ENCODE measurements at places on chromosomes 12 and 14.

- DNase-seq = no peak
These were observed 20.5 kb downstream of the OR8S1 start for GRCh38 chr12:48545833-48546469.

DNA sequence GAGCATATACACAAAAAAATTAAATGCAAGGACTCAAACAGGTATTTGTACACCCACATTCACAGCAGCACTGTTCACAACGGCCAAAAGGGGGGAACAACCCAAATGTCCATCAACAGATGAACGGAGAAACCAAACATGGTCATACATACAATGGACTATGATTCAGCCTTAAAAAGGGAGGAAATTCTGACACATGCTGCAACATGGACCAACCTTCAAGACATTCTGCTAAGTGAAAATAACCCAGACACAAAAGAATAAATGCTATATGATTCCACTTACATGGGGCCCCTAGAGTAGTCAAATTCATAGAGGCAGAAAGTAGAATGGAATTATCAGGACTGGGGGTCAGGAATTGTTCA, 29.5 kb downstream of the ACTN1 start:
- no peak for DNase-seq

DNA sequence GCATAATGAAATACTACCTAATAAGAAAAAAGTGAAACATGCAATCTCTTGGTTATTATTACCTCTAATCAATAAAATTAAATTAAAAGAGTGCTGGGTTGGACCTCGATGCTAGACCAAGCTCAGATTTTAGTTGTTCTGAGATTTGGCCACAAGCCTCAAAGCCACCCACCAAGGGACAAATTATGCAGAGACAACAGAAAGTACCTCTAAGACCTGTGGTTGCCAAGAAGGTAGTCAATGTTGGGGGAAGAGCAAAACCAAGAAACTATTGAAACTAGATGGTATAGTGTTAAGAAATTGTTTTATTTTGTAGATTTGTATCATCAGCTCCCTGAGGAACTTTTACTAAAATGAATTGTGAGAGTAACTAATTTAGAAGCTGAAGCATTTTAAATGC, 43.8 kb upstream of the ARID2 start:
- no peak for DNase-seq

- DNase-seq = no peak
These were observed 2.1 kb downstream of the ATP2A2 start for GRCh38 chr12:110282956-110283817.

DNA sequence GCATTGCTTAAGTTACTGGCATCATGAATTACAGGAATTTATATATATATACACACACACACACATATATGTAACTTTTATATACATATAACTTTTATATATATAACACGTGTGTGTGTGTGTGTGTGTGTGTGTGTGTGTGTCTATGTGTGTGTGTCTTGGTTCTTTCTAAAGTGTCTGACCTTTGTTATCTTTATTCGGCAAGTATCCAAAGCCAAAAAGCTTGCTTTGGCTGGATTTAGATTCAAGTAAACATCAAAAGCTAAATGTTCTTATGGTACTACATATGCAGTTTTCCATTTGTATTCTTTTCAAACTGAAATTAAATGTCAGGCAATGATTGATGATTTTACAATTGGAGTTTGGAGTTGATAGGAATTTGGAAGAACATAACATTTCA, 69.9 kb downstream of the SLC16A7 start:
- no peak for DNase-seq

- DNase-seq = peak; percentile 24
These were observed 463.2 kb upstream of the MGAT4C start for GRCh38 chr12:86719381-86719780.

- DNase-seq = no peak
These were observed 113.5 kb upstream of the PCED1B start for GRCh38 chr12:46965880-46966279.

DNA sequence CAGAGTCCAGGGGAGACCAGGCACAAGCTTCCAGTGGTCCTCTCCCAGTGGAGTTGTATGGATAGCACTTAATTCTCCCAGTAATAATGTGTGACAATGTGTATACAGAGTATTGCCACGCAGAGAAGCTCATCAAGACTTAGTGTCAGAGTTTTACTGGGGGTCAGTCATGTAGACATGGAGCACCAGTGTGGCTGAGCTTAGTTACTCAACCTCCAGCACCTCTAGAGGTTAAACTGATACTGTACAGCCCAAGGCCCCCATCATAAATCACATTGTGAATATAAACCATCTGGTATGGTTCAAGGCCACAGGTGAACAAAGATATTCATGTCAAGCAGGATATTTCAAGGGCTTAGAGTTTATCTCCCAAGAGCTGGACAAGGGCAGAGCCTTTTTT, 378.1 kb upstream of the TMPO start:
- no peak for DNase-seq

DNA sequence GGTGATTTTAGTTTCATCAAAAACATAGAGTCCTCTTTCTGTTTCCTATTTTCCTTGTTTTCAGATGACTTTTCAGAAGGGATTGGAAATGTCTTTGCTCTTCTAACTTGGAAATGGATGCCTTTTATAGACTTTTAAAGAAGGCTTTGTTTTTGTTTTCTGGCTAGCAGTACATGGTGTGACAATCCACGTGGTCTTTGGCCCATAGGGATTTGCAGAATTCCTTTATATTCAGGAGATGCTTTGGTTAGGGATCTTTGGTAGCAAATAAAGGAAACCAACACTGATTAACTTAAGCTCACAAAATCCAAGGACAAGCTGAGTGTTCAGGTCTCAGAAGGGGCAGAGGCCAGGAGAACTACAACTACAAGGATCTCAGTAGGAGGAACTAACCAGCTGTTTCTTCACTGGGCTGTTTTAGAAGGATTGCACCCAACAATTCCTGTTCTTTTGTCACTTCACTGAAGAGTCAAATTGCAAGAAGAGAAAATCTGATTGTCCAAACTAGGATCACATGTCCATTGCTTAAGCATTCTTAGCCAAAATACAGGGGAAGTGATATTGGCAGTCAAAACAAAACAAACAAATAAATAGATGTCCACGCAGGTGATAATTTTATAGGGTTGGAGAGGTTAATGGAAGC, 58.6 kb upstream of the MANSC4 start:
- DNase-seq = no peak

- DNase-seq = no peak
These were observed 21.2 kb upstream of the ELK3 start for GRCh38 chr12:96172981-96173380.

DNA sequence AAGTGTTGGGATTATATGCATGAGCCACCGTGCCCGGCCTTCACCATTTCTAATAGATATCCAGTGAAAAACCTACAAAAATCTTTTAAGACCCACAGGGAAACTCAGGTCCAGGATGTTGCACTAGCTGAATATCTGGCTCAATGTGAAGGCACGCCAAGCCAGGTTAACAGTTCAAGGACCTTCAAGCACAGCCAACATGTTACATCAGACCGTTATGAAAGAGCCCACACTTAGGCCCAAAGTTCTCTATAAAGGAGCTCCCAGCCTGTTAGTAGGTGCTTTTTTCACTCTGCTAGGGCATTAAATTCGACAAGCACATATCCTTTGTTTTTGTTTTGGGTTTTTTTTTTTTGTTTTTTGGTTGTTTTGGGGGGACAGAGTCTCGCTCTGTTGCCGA, 69.0 kb downstream of the OTX2 start:
- no peak for DNase-seq

DNA sequence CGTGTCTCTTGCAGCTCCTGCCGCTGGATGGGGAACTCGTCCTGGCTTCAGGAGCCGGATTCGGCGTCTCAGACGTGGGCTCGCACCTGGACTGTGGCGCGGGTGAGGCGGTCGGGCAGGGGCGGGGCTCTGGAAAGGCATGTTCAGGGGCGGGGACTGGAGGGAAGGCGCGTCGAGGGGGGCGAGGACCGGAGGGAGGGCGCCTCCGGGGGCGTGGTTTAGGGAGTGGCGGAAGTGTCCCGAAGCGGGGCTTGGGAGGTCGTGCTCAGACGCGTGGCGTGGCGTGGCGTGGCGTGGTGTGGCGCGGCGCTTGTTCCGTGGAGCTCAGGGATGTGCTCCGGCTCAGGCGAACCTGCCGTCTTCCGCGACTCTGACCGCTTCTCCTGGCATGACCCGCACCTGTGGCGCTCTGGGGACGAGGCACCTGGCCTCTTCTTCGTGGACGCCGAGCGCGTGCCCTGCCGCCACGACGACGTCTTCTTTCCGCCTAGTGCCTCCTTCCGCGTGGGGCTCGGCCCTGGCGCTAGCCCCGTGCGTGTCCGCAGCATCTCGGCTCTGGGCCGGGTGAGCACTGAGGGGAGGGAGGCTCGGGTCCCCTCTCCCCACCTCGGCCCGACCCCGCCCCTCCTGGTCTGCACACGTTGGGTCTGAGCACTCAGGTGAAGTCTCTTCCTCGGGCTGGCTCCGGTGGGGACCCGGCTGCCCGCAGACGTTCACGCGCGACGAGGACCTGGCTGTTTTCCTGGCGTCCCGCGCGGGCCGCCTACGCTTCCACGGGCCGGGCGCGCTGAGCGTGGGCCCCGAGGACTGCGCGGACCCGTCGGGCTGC, 6.2 kb downstream of the AMN start:
- no peak for DNase-seq

DNA sequence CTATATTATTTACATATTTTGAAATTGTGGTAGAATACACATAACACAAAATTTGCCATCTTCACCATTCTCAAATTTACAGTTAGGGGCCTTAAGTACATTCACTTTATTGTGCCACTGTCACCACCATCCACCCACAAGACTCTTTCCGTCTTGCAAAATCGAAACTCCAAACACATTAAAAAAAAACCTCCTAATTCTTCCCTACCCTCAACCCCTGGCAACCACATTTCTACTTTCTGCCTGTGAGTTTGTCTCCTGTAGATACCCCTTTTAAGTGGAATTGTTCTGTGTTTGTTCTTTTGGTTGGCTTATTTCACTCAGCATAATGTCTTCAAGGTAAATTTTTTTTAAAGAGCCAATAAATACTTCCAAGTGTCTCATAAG, 31.6 kb upstream of the AMIGO2 start:
- no peak for DNase-seq

DNA sequence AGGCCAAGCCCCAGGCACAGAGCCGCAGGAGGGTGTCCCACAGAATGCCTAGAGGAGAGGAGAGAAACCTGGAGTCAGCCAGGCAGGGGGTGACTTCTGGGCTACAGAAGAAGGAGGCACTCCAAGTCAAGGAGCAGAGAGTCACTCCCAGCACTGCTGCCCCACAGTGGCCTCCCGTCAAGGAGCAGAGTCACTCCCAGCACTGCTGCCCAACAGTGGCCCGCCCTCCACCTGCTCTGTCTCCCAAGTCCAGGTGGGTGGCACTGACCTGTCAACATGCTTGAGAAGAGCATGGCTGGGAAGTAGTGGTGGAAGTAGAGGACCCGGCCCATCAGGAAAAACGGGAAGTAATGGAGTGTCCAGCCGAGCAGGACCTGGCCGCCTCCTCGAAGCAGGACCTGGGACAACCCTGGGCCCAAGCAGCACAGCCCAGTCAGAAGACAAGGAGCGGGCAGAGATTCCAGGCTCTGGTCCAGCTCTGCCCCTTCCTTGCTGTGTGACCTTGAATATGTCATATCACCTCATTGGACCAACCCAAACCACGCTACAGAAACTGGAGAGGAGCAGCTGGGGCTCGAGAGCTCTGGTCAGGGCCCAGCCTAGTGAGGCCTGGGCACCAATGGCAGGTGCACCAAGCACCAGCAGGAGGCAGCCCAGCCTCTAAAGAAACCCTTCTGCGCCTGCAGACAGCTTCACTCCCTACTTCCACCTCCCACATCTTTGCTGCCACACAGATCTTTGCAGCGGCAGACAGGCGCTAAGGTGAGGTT, 7.6 kb upstream of the NGB start:
- DNase-seq = no peak

GRCh38 chr12:64268409-64268808, 46.3 kb upstream of the KICS2 start:
- no peak for DNase-seq

- DNase-seq = no peak
These were observed 23.9 kb upstream of the ATP2B1 start for GRCh38 chr12:89732522-89732921.

GRCh38 chr12:98410356-98410755, 105.0 kb upstream of the TMPO start:
- DNase-seq = no peak

GRCh38 chr12:77060136-77060882, 5.1 kb downstream of the E2F7 start:
- DNase-seq = no peak

- no peak for DNase-seq
These were observed 592.4 kb upstream of the SEL1L start for GRCh38 chr14:82126006-82126405.

DNA sequence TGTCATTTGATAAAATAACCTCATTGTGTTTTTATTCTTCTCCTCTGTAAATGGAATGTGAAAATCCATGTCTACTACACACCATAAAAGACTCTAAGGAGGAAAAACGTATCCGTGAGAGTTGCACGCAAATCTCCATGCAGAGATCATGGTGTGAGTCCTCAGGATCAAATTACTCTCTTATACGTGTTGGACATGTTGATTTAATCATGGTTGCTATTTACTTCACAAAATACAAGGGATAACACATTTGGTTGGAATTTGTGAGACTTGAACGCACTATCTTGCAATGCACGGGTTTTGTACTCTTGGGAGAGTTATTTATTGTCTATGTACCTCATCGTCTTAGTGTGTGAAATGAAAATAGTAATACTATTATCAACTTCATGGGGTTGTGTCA, 128.0 kb upstream of the RASSF8 start:
- peak; percentile 30 for DNase-seq

- no peak for DNase-seq
These were observed 120.5 kb downstream of the GCH1 start for GRCh38 chr14:54781961-54782750.

All from stromal cell of bone marrow (primary cell).